ENCODE measurements at places on chromosomes 7 and 10.

GRCh38 chr7:141456298-141456697 lies 94.9 kb upstream of the AGK start:
- DNase-seq, result no peak

DNA sequence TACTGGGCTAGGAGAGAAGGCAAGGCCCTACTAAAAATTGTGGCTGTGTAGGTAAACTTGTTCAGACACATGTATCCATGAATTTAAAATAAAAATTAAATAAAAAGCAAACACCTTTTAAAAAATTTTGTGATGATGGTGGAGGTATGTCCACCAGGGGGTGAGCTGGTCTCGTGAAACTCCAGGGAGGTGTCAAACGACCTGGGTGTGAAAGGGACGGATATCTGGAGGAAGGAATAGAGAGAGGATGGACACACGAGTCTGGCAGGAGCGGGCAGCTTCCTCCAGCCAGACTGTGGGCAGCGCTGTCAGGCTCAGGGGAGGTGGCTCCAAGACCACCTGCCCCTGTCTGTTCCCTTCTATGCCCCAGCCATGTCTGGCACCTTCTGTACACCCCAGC lies 34.8 kb upstream of the DMBT1 start:
- peak; percentile 33 for DNase-seq

- no peak for DNase-seq
Observed at GRCh38 chr10:70917226-70917625, 28.9 kb upstream of the PCBD1 start.

- peak; percentile 62 for DNase-seq
Observed at GRCh38 chr10:110336111-110336721, 31.5 kb upstream of the SMNDC1 start.

DNA sequence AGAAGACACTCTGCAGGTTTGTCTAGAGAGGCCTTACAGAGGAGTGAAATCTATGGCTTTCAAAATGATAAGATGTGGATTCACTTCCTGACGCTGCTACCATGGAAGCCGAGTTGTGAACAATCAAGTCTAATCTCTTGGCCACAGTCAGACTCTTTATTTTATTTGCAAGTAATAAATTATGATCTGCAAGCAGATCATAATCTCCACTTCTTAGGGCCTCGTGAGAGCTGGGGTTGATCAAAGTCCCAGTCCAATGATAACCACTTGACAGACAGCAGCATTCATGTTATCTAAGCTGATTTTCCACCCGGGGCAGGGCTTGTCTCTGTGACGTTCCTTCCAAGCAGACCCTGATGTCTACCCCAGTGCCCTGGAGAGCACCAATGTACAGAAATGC lies 776.4 kb upstream of the AUTS2 start:
- DNase-seq, result no peak

DNA sequence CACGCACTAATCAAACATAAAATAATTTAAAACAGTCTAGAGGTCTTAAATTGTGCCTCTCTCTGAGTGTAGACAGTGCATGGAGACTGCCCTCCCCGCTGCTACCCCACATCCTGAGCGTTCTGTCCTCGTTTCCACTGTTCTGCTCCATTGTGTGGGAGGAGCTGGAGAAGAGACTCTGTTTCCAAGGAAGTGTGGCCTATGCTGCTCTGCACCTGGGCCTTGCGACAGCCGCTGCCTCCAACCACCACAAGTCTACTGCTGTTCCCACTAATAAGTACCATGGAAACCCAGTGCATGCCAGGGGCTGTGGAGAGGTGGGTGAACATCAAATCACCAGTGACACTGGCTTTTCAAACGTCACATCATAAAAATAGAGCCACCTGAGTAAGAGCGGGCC lies 19.6 kb downstream of the NRG3 start:
- no peak for DNase-seq

- no peak for DNase-seq
Observed at GRCh38 chr7:26865094-26865388, 651 bp upstream of the SKAP2 start.

DNA sequence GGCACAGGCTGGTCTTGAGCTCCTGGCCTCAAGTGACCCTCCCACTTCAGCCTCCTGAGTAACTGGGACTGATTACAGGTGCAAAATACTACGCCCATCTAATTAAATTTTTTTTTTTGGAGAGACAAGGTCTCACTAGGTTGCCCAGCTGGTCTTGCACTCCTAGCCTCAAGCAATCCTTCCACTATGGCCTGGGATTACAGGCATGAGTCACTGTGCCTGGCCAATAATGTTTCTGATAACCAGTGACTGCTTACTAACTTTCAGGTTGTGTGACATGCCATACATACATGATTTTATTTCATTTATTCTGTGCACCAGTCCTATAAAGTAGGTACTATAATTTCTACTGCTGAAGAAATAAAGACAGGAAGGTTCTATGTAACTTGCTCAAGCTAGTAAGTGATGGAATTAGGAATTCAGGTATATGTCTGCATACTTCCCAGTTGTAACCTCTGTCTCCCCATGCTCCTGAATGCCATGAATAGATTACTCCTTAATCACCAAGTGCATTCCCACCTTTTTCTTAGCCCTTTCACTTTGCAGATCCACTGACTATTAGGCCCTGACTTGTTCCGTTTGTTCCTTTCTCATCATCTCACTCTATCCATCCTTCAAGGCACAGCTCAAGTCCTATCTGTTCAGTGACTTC lies 28.1 kb downstream of the MCU start:
- no peak for DNase-seq

- DNase-seq, result no peak
Observed at GRCh38 chr7:47390914-47391313, 191.0 kb downstream of the TNS3 start.
